Upper lobe of left lung (tissue), 6 donors: ENCODE measurements at places on chromosomes 2 and 18. TPM values are rescaled to one million over a fixed set of nuclear protein-coding genes. Genes with fewer than 3 reads are reported as not detected.

Gene ZNF396
- total RNA-seq, result 6.1 TPM

GRCh38 chr2:222944552-222944951 is 83.7 kb downstream of the ACSL3 start:
- no peak for DNase-seq

Gene INHBB
- total RNA-seq, result 12.4 TPM

- peak; percentile 24 for DNase-seq
Observed at GRCh38 chr2:4762951-4763376, 929.2 kb upstream of the SOX11 start.

- no peak for DNase-seq
Observed at GRCh38 chr2:72682061-72682460, 143.8 kb downstream of the EXOC6B start.

Gene LINC00305
- total RNA-seq, result not detected

Gene RAB17
- total RNA-seq, result 262 TPM

Gene CAVIN2
- total RNA-seq, result 145 TPM

GRCh38 chr18:4400911-4401310 is 54.2 kb downstream of the DLGAP1 start:
- no peak for DNase-seq

Gene ZNG1B
- total RNA-seq, result 45.7 TPM

- no peak for DNase-seq
Observed at GRCh38 chr2:205682971-205683501, 735 bp downstream of the NRP2 start.

DNA sequence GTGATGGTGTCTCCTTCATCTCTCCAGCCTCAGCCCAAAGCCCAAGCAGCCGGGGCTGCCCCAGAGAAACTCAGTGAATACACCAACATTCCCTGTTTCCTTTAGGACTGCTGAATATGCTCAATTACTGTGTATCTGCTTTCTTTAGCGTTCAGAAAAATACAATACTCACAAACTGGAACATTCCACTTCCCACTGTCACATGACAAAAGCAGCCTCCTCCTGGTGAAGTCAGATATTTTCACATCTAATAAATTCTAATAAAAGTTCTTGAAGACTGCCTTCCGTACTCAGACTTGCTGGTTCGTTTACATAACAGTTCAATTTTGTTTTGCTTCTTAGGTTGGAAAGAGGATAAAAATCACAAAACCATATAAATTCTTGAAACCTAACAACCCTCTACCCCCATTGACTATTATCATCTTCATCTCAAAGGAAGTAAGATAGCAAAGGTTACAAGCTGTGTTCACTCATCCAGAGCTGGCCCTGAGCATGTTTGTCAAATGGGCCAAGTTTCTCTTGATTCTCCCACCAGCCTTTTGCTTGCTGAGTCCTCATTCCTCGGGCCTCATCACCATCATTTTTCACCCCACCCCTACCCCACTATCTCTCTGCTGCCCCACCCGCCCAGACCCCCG is 190.8 kb upstream of the HNRNPA3 start:
- DNase-seq, result no peak

Gene ZDBF2
- 11.7 TPM for total RNA-seq

DNA sequence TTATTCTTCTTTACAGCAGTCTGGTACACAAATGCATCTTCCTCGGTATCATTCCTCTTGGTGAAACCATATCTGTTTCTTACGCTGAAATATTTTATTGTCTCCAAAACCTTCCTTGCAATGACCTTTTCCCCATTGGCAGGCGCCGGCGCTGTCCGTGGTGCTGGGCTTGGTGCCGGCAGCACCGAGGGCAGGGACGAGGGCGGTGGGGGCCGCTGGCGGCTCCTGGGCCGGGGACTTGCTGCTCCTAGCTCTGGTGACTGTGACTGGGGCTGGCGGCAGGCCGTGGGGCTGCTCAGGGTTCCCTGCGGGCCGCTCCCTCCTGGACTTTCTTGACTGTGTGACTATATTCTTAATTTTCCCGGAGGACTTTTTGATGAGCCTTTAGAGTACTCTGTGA is 72.5 kb downstream of the GPR39 start:
- no peak for DNase-seq

DNA sequence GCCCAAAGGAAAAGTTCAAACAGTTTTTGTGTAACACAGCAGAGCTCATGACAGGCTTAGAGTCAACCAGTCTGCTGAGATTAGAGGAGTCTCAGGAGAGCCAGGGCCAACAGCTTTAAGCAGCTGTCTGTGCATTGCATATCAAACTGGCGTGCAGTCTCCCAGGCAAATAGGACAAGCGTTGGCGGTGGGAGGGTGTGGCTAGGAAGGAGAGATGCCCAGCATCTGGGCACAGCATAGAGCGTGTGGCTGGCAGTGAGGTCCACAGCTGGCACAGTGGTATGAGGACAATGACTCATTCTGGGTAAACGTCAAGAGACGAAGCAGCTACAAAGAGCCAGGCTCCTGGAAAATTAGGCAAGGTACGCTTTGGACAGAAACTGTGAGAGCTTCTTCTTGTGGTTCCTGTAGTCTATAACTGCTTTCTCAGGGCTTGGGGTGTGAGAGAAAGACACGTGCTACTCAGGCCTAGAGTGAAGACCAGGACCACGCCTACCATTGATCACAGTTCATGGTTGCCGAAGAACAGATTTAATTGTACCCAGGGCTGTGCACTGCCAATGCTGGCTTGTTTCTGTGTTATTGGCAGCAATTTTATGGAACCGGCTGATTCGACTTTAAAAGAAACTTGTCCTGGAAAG is 14.8 kb downstream of the ZAP70 start:
- peak; percentile 15 for DNase-seq

Gene PDCD1
- total RNA-seq, result 0.91 TPM

DNA sequence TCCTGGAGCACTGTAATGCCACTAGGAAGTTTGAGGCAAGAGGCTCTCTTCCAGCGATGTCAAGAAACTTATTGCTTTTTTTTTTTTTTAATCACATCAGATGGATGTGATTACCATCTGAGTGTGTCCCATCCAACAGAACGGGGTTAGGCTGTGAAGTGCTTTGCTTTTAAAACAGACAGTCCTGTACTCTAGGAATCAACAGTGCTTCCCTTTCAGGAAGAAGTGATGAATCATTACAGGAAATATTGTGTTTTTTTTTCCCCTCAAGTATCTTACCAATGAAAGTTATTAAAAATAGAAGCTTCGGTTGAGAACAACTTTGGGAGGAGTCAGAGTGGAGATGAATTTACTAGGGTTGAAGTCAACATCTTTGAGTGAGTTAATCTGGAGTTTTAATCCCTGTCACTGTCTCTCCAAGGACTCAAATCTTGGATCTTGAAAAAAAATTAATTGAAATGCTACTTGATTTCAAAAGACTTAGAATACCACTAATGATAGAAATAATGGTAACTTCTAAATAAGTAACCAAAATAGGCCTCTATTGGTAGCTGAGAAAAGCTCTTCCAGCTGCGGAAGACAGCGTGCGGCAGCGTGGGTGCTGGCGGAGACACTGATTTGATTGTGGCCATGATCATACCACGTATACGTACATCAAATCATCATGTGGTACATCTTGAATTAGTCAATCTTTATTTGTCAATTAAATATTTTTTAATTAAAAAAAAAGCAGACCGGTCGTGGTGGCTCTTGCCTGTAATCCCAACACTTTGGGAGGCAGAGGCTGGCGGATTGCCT is 45.5 kb downstream of the GATA6 start:
- DNase-seq, result peak; percentile 58

DNA sequence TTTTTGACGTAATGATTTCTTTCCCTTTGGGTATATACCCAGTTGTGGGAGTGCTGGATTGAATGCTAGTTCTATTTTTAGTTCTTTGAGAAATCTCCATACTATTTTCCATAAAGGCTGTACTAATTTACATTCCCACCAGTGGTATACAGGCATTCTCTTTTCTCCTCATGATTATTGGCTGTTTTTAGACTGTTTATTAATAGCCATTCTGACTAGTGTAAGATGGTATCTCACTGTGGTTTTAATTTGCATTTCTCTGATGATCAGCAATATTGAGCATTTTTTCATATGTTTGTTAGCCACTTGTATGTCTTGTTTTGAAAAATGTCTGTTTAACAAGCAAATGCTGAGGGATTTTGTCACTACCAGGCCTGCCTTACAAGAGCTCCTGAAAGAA is 9.2 kb upstream of the CD28 start:
- no peak for DNase-seq

- peak; percentile 86 for DNase-seq
Observed at GRCh38 chr2:47076586-47077441, 78.3 kb downstream of the STPG4 start.

- DNase-seq, result no peak
Observed at GRCh38 chr2:22283436-22283835, 1101.5 kb upstream of the KLHL29 start.

DNA sequence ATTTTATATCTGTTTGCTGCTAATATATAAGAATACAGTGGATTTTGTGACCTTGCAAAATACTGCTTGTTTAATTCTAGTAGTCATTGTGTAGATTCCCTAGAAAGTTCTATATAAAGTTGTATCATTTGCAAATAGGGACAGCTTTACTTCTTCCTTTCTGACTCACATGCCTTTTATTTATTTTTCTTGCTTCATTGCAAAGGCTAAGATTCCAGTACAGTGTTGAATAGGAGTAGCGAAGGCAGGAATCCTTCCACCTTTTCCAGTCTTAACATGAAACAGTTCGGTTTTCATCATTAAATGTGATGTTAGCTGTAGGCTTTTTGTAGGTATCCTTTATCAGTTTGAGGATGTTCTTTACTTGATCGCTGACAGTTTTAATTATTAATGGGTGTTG is 58.1 kb downstream of the DGKD start:
- no peak for DNase-seq

DNA sequence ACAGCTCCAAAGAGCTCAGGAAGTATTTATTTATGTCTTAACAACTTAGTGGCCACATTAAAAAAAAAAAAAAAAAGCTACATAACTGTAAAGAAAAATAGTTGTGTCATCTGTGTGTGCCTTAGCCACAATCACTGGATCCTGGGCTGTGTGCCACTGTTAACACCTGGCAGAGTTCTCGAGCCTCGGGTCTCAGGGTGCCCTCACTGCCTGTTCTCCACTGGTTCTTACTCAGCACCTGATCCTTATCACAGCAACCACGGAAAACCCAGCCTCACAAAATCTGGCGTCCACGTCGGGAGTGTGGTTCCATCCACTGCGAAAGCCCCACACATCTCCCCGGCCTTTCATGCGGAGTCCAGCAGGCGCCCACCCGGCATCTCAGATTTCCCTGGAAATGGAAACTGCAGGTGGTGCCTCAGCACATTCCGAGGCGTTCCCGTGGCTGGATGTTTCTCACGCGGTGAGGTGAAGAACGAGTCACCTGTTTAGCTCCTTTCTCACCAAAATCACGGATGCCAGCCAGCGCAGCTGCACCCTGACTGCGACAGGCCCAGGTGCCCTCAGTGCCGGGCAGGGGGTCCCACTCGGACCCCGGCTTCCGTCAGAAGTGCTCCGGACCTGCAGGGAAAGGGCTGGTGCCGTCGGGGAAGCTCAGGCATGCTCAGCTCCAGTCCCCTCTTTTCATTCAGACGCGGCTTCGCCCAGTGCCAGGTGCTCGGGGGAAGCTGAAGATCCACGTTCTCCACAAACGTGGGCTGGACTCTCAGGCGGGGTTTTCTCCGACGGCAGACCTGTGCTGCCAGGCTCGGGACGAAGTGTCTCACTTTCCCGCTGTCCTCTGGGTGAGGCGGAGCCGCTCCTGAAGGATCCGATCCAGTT is 198.7 kb upstream of the SALL3 start:
- DNase-seq, result peak; percentile 15

DNA sequence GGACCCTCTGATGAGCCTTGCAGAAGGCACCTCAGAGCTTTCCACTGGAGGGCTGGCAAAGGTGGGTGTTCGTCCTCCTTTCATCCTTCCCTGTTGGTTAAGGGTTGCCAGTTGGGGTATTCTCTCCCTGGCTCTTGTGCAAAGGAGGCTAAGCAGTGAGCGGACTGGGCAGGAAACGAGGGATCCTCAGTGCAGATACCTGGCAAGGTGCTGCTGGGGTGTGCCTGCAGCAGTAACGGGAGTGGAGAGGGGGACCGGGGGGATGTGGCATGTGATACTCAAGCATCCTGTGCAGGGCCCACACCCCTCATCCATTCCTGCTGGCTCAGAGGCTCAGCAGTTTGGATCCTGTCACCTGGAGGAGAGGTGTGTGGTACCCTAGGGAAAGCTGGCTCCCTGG is 4.2 kb upstream of the ADCY3 start:
- no peak for DNase-seq

DNA sequence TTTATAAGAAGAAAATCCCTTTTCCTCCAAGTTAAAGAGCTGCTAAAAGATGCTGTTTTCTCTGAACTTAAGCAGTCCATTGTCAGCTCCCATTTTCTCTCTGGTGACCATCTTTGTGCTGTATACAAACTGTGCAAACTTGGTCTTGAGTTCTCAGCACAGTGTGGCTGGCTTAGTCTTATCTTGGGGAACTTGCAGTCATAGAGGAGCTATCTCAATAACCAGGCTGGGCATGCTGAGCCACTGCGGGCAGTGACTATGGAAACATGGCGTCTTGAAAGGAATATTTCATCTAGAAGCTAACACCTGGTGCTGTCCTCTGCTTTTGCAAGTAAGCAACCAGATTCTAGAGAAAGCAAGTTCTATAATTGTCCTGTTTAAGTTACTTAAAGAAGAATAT is 1334.4 kb upstream of the CELF4 start:
- no peak for DNase-seq

GRCh38 chr2:137437386-137437785 is 526.9 kb upstream of the HNMT start:
- DNase-seq, result no peak

- DNase-seq, result no peak
Observed at GRCh38 chr2:241268716-241269445, 46.6 kb downstream of the HDLBP start.

Gene GTF2A1L
- 0.61 TPM for total RNA-seq

Gene ASXL3
- total RNA-seq, result 0.55 TPM

DNA sequence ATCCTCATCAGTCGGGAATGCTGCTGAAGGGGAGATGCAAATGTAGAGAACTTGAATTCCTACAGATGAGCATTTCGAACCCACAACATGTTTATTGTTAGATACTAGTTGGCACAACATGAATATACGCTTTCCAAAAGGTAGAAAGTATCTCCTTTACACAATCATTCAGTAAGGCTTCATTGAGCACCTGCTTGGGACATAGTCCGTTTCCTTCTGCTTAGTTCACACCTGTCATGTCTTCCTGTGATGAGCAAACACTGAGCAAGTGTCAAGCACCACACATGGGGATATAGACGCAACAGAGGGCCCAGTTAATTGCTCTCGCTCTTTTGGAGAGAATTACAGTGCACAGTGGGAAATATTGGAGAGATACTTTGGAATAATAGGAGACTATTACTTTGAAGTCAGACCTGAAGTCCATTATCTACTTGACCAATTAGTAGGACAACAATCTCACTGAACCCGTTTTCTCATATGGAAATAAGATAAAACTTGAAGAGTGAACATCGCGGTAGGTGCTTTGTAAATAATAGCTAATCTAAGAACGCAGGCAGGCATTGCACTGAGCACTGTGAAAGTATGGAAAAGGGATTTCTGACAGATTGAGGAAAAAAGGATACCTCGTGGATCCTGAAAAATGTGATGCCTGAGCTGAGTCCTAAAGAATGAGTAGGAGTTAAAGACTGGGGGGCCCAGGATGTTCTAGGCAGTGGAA is 1.2 kb downstream of the CPSF3 start:
- no peak for DNase-seq

Gene MSH2
- total RNA-seq, result 6.1 TPM

Gene ANO7
- total RNA-seq, result 1.2 TPM

Gene LAMA1
- total RNA-seq, result 0.89 TPM
